ENCODE measurements at places on chromosomes 7 and 10.

- DNase-seq, result no peak
These were observed 184.0 kb upstream of the ADO start for GRCh38 chr10:62620491-62620890.

DNA sequence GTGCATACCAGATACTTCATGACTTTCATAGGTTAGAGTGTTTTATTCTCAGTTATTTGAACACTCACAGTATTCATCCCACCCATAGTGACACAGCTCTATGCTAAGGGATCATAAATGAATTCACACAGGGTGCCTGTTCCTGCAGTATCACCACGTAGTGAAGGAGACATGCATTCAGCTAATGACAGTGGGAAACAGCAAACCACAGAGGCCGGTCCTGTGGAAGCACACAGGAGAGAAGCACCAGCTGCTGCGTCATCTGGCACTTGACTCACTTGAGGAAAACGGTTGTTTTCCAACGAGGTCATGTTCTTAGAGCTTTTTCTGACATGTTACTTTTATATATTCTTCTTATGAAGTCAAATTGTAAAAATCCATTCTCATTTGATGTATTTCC, 73.0 kb downstream of the UBE3C start:
- DNase-seq, result no peak

DNA sequence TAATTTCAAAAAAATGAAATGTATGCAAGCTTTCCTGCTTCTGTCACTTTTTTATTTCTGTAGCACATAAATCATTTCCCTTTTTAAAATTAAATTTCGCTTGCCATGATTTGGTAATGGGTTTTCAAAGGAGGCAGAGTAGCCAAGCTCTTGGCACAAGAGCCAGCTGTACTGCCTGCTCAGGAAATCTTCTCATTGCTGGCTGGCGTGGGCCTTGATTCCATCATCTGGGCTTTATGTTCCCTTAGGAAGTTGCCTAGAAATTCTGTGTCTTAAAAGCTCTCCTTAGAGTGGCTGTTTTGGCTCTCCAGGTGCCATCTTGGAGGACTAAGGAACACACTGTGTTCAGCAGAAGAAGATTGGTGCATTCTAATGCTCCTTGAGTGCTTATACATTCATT, 107.4 kb downstream of the ARID5B start:
- DNase-seq, result no peak

DNA sequence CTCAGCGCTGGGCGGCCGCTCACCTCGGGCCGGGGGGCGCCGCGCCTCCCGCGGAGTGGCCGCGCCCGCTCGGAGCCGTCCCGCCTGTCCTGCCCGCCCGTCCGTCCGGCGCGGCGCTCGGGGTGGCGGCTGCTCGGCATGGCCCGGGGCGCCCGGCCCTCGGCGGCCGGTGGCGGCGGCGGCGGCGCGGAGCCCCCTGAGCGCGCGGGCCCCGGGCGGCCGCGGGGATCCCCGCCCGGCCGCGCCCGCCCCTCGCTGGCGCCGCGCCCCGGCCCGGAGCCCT, 338 bp downstream of the SDK1 start:
- no peak for DNase-seq

- peak; percentile 49 for DNase-seq
These were observed 4.4 kb downstream of the BAG3 start for GRCh38 chr10:119655566-119656001.

DNA sequence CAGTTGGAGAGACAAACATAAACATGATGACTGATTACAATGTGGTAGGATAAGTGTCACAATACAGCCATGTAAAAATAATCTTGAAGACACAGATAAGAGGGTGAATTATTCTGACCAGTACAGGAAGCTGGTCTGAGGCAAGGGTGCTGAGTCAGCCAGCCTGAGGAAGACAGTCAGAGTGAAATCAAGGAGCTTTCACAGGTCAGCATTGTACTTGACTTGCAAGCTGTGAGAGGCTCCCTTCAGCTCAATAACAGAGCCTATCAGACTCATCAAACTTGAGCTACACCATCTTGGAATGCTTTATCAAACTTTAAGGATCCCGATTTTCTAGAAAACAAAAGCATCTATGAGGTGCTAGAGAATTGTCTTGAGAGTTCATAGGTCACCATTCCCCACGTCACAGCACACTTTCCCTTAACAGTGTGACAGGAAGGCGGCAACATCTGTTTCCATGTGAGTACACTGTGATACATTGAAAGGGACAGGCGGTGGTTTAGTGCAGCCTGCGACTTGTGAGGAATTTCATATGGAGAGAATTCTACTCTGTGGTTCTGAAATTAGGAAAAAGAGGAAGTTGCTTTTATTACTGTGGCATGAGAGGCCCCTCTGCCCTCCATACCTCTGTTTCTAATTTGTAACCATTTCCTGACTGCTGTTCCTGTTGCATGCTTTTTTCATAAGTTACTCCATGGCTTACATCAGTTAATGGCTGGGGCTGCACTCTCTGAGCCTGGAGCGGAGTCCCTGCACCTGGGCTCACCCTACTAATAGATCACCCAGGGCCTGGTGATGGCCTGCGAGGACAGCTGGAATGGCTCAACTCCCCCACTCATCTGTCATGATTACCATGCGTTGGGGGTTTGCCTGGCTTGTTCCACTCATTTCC, 417.1 kb downstream of the SUGCT start:
- DNase-seq, result no peak

DNA sequence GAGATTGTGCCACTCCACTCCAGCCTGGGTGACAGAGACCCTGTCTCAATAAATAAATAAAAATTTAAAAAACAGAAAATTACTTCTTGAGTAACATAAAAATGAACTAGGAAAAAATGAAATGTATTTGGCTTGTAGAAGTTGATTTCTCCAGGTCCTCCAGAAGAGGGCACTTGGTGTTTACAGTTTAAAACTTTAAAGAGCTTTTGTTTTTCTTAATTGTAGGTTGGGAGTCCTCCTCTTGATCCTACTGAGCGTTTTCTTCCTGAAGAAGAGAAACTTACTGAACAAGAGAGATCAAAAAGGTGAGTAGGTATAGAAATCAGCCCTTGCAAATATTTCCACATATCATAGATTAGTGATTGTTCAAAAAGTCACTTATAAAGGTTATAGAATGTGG, 16.2 kb downstream of the KIFBP start:
- DNase-seq, result peak; percentile 57

GRCh38 chr7:85095806-85096205, 91.0 kb downstream of the SEMA3D start:
- DNase-seq, result no peak

GRCh38 chr7:30688718-30689221, 6.5 kb upstream of the CRHR2 start:
- no peak for DNase-seq

- no peak for DNase-seq
These were observed 86.3 kb upstream of the NPS start for GRCh38 chr10:127462643-127463295.

GRCh38 chr10:94412449-94412848, 10.1 kb downstream of the TBC1D12 start:
- no peak for DNase-seq

GRCh38 chr10:71314028-71314693, 4.9 kb upstream of the SLC29A3 start:
- peak; percentile 45 for DNase-seq

GRCh38 chr10:68562661-68563570, 2.8 kb downstream of the TET1 start:
- no peak for DNase-seq

DNA sequence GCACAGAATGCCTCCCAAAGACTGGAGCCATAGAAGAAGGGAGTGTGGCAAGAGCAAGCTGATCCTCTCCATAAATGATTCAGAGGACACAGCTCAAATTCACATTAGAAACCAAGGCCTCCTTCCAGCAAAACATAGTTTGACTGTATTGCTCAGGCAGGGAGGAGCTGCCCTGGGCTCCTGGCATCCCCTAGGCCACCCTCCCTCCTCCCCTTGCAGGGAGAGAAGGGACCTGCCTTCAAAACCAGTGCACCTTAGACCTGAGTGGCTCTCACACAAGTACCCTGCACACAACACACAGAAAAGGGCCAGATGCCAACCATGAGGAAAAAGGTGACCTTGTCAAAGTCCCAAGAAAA, 64.7 kb downstream of the CREB3L2 start:
- DNase-seq, result no peak

DNA sequence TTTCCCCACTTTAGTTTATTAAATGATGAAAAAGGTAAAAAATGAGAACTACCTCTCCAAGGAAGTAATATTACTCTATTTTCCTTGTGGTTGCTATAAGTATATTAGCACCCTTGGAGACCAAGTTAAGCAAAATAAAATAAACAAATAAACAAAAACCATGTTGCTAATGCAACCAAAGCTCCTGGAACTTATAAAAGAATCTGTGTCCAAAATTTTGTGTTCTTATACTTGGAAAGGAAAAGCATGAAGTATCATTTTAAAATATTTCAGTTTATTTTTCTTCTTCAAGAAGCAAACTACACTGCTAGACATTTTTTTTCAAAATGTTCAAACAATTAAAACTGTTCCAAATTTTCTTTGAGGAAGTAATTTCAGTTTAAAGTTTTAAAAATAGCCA, 441.9 kb upstream of the LRRTM3 start:
- DNase-seq, result no peak

- DNase-seq, result no peak
These were observed 95.2 kb upstream of the GNA12 start for GRCh38 chr7:2939193-2939885.

DNA sequence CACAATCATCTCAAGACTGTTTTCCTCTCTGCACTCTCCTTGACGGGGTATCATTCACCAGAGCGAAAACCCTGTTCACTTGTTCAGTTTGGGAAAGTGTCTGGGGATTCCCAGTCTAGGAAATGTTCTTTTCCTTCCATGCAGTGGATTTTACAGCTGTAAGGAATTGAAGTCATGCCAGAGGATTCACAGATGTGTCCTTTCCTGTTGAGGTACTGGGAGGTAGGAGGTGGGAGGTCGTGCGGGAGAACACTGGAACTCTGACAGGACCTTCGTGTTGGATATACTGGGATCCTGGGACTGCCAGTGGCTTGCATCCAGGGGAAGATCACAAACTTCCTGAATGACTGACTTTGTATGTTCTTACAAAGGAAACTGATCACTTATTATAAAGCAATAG, 185.5 kb downstream of the BMPER start:
- DNase-seq, result no peak

GRCh38 chr7:132471515-132471914, 104.8 kb downstream of the PLXNA4 start:
- no peak for DNase-seq

DNA sequence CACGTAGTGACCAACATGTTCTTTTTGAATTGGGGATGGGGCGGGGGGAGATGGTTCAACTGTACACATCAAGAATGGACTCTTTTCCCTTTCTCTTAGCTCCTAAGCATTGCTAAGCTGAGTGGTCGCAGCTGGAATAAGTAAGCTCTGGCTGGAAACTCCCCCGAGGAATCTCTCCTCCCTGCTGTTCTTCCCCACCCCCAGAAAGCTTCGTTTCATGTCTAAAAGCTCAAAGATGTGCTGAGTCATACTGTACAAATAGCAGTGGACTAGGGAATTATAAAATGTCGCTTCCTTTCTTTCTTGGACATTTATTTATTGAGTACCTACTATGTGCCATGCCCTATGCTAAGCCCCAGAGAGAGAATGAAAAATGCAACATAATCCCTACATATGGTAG, 191.1 kb upstream of the ADO start:
- DNase-seq, result no peak

- no peak for DNase-seq
These were observed 186.1 kb upstream of the KAT6B start for GRCh38 chr10:74640134-74640921.

DNA sequence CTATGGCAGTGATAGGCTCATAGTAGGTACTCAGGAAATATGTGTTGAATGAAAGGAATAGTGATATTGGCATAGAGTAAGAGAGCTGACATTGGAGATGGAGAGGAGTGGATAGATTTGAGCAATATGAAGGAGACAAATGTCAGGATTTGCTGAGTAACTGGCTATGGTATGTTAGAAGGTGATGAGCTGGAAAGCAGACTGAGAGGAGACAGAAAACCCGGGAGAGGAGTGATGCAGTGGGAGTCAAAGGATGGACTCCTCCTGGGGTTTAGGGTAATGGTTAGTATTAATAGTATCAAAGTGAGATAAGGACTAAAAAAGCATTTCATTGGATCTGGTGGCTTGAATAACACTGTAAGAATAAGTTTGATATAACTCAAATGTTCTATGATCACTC, 64.8 kb downstream of the CD36 start:
- DNase-seq, result no peak

DNA sequence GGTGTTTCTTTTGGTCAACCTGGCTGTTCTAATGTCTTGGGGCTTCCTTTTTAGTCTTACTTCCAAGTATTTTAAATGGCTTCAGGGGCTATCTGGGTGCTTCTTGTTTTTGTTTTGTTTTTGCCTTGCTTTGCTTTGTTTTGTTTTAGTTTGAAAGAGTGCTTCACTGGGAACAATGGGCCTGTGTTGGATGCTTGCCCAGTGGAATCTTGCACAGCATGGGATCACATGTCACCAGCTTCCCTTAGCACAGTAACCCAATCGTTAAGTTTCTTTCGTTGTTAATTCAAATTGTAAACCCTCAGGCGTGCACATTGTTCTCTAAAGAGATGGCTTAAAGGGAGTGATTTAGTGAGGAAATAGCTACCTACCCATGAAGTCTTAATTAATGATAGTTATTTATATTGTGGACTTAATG, 8.9 kb downstream of the COL17A1 start:
- no peak for DNase-seq

- no peak for DNase-seq
These were observed 9.4 kb downstream of the WBP1L start for GRCh38 chr10:102752934-102753664.

- no peak for DNase-seq
These were observed 43.5 kb downstream of the NUP205 start for GRCh38 chr7:135601182-135601581.

- no peak for DNase-seq
These were observed 1.7 kb upstream of the TET1 start for GRCh38 chr10:68558478-68558877.

DNA sequence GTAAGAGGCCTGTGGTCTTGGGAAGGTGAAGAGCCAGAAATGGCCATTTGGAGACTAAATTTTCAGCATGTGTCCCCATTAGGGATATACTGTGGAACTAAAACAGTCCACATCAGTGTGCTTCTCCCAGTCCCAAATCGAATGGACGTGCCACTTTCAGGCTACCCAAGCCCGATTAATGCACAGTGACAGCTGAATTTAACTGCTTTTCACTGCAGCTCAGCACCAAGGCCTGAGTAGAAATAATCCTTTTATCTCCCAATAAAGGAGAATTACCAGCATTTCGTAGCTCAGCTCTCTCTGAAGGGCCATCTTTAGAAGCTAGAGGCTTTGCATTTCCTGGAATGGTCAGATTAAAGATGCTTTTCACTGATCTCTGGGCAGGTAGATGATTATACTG, 183.3 kb downstream of the NPSR1 start:
- no peak for DNase-seq

DNA sequence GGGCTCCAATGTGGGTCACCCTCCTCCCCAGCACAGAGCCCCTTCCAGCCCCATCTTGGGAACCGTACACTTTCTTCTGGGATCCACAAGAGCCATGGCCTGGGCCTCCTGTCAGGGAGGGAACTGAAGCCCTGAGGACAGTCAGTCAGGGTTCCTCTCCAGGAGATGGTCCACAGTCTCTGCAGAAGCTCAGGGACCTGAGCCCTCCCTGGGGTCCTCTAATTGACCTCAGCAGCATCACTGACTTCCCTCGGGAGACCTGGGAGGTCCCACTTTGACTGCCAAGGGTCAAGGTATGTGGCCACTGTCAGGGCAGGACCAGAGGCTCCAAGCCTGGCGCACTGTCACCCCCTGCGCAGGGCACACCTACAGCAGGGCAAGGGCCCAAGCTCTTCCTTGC, 32.3 kb downstream of the NOD1 start:
- no peak for DNase-seq

All from hematopoietic multipotent progenitor cell treated with erythropoietin and hydrocortisone succinate and interleukin-3 and kit ligand, for 17 days (in vitro differentiated cells).